G401 (cell line): ENCODE measurements at places on chromosomes 1 and 21.

DNA sequence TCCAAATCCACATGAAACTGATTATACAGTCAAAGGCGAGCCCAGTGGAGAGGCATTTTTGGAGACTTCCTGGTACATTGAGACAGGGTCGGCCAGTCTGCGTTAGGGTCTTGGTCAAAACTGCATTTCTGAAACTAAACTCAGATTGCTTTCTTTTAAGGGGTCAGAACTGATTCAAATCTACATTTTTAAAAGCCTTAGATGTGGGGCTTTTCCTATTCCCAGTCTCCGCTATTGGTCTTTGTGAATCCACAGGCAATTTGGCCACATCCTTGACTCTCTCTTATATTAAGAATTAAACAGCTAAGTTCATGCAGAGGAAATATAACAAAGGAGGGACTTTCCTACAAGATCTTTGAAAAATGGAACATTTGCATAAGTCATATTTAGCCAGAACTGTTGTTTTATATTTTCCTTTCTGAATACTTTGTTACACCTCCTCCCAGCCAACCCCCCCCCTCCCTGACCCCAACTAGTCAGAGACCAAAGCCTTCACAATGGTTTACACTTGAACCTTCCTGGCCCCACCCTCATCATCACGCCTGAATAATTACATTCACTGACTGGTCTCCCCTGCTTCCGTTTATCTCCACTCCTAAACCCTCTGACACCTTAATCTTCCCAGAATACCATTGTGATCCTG, 30.9 kb downstream of the SELL start:
- no peak for DNase-seq

GRCh38 chr1:87202451-87202850, 126.2 kb upstream of the LMO4 start:
- no peak for DNase-seq

- no peak for DNase-seq
Observed at GRCh38 chr1:55703726-55704363, 488.7 kb upstream of the USP24 start.

GRCh38 chr1:161827786-161828185, 61.7 kb downstream of the ATF6 start:
- DNase-seq: no peak

DNA sequence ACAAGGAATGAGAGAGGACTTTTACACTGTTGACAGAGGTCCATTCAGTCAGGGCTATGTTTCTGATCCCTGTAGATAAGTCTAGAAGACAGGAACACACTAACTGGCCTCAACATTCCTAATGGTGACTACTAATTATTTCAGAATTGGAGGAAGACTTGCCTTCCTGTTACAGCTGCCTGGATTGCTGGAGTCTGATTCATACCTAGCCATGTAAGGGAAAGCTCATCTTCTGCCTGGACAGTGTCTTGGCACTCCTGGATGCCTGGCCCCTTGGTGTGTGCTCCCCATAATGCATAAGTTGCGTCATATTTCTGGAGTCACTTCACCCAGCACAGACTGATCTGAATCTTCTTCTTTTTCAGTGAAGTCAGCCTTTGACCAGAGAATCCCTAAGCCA, 326.0 kb upstream of the RUNX1 start:
- DNase-seq: no peak

GRCh38 chr1:47621483-47621882, 183.6 kb downstream of the FOXD2 start:
- DNase-seq: no peak

- no peak for DNase-seq
Observed at GRCh38 chr1:77704736-77705135, 22.3 kb upstream of the ZZZ3 start.

DNA sequence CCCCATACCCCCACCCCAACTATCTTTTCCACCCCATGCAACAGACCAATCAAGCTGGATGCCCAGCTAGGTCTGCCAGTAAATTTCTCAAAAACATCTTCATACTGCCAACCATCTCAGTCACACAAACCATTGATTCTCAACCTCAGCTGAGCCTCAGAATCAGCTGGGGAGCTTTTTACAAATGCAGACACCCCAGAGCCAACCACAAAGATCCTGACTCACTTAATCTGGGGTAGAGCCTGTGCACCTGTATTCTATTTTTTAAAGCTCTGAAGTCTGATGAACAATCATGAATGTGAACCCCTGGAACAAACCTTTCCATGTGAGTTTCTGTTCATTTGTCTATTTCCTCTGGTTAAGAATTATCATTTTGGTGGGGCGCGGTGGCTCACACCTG, 66.0 kb downstream of the ZNF281 start:
- DNase-seq: no peak

GRCh38 chr1:185860859-185861258, 126.7 kb downstream of the HMCN1 start:
- no peak for DNase-seq

DNA sequence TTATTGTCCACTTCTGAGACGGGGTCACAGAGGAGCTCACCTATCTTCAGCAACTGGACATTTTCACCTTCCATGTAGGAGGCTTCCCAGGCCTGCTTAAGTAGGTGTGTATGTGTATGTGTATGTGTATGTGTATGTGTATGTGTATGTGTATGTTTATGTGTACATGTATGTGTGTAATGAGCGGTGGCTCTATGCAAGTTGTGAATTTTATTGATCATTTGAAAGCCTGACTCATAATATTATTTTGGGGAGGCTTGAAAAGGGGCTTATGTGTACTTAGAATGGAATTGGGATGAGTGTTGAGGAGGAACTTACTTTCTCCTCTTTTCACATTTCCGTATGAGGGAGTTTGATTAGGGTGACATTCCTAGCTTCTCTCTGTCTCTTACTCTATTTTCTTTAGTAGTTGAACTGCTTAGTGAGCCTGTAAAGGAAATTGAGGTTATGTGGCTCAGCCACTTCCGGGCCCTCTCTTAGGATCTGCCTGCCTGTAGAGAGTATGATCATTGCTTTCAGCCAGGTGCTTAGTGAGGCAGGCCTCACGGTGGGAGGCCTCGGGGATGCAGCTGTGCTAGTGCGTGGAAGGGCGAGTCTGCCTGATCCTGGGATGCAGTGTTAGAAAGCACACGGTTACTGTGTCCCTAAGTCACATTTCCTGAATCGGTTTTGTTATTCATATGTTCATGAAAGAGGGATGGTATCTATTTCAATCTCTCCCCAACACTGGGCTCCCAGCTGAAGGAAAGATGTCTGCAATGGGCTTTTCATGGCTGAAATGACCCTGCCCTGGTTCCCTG, 61.0 kb downstream of the IER5 start:
- DNase-seq: no peak

DNA sequence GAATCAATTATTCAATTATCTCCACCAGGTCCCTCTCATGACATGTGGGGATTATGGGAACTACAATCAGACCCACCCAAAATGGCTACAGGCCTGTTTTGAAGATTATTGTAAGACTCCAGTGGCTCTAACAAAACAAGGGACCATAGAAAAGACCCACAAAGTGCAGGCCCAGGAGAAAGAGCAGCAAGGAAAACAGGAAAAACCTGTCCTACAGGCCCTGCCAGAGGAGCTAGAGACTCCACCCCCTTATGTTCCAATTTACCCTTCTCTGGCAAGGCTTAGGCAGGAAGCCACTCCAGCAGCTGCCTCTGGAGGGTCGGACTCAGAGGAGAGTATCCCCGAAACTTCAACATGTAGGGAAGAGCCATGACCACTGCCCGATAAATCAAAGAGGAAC, 96.5 kb downstream of the LIPI start:
- DNase-seq: no peak

DNA sequence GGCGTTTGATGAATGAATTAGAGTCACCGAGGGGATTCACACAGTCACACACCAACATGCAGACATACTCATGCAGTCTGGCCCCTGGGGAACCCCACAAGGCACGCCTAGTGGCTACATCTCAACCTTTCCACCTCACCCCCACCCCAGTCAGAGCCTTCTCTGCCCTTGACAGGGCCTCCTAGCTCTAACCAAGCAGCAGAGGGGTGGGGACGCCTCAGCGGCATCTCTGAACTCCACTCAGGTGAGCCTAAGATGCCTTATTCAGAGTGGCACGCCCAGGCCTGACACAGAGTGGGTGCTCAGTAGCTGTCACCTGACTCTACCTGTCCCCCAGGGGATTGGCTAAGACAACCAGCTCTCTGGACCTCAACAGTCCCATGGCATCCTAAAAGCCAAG, 3.7 kb upstream of the SDC3 start:
- DNase-seq: no peak
